Stomach (tissue), 19 donors: ENCODE measurements at places on chromosomes 2 and 18.

- DNase-seq: peak; percentile 24
Measured at GRCh38 chr2:3287896-3288295, 89.7 kb downstream of the EIPR1 start.

DNA sequence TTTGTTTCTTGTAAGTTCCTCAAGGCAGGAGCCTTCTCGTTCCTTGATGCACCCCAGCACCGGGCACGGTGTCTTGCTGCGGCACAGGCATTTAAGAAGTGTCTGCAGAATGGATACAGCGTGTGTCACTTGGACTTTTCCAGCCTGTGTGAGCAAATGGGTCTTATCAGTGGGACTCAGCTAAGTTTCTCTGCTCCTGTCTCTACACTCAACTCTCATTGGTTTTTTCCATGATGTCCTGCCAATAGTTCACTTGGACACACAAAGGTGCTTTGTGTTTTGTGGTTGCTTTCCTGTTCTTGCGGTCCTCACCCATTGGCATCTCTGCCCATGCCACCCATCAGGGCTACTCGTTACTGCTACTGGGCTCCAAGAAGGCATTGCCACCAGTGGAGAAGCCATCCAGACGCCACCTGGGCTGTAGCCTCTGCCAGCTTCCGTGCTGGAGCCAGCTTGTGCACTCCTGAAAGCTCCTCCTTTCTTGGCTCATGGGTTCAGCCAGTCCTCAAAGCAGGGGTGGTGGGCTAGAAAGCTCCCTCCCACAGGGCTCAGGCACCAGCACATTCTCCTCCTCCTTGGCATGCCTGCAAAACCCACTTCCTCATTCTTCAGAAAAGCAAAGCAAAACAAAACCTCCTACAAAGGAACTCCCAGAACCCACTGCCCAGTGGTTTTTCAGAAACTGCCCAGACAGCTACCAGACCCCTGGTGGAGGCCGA, 41.4 kb downstream of the IL1R2 start:
- peak; percentile 81 for DNase-seq

GRCh38 chr2:98637401-98638147, 29.2 kb downstream of the UNC50 start:
- no peak for DNase-seq

- no peak for DNase-seq
Measured at GRCh38 chr2:73939419-73939818, 12.7 kb downstream of the DGUOK start.

GRCh38 chr2:205058409-205058808, 513.1 kb downstream of the PARD3B start:
- DNase-seq: no peak

DNA sequence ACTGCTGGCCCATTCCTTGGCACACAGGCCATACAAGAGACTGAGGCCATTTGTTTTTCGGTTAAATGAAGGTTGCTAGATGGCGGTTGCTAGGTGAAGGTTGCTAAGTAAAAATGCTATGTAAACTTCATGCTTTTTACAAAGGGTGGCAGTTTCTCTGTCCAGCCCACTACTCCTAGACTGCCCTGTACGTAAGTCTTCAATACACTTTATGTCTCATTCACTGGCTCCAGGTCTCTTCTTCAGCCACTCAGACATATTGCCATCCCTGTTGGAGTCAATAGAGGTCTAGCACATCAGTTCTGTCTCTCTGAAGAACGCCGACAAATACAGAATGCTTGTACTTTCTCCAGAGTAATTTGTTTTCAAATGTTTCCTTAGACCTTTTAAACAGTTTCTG, 370.9 kb upstream of the RND3 start:
- no peak for DNase-seq
